ENCODE measurements at places on chromosomes 1 and 21. TPM values are rescaled to one million over a fixed set of nuclear protein-coding genes. Genes with fewer than 3 reads are reported as not detected.

The HSD11B1 gene
- 0.07 TPM for total RNA-seq

The CACNA1E gene
- total RNA-seq = not detected

The FABP3 gene
- 0.35 TPM for total RNA-seq

The TMOD4 gene
- total RNA-seq = not detected

The HSD3B1 gene
- total RNA-seq = not detected

The MCM3AP gene
- 87.0 TPM for total RNA-seq

The CLCA4 gene
- not detected for total RNA-seq

The FAM229A gene
- 0.60 TPM for total RNA-seq

The FMOD gene
- total RNA-seq = 0.07 TPM

The KRTAP19-3 gene
- total RNA-seq = not detected

The RNF11 gene
- total RNA-seq = 87.7 TPM

All from pulmonary artery endothelial cell (primary cell).